Adipocyte (in vitro differentiated cells): ENCODE measurements at places on chromosomes 12 and 14.

- no peak for DNase-seq
Measured at GRCh38 chr12:5489760-5490406, 58.0 kb downstream of the NTF3 start.

DNA sequence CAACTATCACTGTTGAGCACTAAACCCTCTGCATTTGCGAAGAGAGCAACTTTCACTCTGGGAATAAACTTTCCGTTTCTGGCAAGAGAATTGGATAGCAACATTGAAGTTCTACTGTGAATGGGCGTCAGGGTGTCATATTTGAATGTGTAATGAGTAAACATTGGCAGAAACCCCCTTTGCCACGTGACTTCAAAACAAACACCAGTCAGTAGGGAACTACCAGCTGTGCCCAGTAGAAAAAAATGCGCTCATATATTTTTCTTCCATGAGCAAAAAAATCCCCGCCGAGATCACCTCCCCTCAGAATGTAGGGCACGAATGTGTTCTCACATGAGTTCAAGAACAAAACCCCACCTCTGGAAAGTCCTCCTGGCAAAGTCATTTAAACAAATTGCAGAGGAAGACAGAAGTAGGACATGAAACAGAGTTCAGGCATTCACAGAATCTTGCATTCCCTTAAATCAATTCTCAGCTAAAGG, 80.6 kb downstream of the BTG1 start:
- peak; percentile 15 for DNase-seq

GRCh38 chr12:114834621-114835020, 150.6 kb upstream of the TBX3 start:
- peak; percentile 19 for DNase-seq

DNA sequence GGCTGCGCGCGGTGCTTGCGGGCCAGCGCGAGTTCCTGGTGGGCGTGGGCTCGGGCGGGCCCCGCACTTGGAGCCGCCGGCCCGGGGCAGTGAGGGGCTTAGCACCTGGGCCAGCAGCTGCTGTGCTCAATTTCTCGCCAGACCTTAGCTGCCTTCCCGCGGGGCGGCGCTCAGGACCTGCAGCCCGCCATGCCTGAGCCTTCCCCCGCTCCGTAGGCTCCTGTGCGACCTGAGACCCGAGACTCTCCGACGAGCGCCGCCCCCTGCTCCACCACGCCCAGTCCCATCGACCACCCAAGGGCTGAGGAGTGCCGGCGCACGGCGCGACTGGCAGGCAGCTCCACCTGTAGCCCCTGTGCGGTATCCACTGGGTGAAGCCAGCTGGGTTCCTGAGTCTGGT, 46.0 kb upstream of the PLEKHG3 start:
- DNase-seq: no peak

DNA sequence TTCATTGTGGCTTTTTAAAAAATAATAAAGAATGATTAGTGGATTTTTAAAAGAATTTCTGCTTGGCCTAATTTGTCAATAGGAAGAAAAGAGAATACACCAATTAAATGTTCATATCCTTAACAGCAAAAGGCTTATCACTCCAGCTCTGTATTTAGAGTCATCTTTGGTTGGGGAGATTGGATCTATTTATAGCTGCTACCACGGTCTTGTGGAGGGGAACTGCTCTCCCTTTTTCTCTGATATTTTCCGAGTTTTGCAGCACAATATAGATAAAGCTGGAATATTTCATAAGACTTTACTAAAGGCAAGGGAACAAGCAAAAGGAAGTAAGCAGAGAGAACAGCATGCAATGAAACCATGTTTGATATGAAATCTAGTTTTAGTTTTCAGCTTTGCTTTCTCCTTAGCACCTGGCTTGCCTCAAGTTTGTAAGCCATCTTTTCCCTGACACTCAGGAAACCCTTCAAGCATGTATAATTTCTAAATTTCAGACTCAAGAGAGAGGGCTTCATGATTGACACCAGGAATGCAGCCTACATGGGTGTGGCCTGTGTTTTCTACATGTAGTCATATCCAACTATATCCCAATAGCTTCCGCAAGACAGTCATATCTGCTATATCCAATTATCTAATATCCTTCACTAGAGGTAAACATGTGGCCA, 35.2 kb downstream of the BRMS1L start:
- no peak for DNase-seq

DNA sequence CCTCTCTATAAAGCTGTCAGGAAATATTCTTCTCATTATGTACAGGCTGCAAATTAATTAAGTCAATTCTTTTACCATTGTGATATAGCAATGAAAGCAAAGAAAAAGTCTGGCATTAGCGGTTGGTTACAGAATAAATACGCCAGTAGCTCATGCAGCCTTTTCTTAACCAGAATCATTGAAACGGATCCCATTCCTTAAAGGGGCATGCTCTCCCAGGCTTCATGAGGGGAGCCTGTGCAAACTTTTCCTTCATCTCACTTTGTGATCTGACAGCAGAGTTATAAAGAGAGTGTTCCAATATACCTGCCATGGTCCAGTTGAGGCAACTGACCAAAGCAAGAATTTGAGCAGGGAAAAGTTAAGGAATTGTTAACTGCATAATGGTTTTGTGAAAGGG, 337.7 kb downstream of the EMP1 start:
- no peak for DNase-seq

GRCh38 chr14:98966016-98966415, 306.0 kb downstream of the BCL11B start:
- no peak for DNase-seq

DNA sequence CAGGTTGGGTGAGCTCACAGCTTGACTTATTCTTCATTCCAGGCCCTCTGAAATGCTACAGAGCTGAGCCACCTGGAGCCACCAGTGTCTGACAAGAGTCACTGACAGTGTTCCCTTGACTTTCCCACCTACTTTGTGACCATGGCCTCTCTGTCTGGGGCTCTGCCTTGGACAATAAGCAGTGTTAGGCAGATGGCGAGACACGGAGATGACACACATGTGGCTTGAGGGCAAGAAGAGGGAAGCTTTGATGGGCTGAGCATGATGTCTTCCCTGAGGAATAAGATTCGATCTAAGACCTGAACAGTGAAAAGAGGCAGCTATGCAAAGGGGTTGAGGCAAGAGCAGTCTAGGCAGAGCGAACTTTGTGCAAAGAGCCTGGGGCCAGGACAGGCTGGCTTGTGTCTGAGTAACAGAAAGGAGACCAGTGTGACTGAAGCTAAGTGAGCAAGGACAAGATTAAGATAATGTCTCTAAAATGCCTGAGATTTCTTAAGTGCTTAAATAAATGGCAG, 105.5 kb downstream of the NUAK1 start:
- DNase-seq: no peak

DNA sequence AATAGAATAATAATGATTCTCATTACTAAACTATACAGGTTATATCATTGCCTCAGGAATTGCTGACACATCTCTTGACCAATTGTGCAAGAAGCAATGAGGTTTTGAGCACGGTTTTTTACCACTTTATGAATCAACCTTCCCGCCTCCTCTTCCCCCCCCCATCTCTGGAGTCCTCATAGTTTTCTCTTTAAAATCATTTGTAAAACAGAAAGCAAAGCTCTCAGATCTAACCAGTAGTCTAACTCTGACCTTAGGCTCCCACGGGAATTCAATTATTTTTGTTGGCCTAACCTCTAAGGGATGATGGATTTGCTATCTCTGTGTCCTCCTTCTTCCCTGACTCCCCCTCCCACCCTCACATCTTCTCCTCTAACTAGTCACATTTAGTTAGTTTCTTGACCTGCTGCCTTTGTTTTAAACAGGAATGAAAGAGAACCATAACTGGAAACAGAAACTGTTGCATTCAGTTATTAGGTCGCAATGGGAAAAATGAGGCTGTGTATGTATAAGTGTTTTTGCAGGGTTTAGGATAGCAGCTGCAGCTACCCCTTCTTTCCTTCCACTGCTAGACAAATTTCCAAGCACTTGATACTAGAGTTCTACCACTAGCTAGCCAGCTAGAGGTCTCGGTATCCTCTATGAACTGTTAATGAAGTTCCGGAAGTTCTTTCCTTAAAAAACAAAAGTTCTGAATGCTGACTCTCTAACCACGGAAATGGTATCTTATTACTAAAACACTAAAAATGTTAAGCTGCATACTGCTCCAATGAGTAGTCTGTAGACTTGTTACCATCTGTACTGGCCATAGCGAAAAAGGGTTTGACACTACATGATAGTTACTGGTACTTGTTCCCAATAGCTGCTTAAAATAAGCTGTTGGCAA, 65.4 kb downstream of the TAOK3 start:
- peak; percentile 85 for DNase-seq

DNA sequence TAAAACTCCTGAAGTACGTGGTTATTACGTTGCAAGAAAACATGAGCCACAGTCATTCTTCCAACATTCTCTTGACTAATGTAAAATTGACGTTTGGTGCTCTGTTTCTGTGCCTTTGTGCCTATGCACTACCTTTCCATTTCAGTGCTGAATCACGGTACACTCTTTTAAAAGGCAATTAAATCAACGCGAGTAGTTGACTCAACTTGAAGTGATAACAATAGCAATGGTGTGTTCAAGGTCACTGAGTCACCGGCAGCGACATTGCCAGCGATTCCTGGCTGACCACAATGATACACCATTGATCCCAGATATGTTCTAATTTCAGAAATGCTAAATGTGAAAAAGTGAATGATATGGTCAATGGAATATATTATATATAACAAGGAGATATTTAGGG, 17.8 kb downstream of the AK7 start:
- DNase-seq: no peak

DNA sequence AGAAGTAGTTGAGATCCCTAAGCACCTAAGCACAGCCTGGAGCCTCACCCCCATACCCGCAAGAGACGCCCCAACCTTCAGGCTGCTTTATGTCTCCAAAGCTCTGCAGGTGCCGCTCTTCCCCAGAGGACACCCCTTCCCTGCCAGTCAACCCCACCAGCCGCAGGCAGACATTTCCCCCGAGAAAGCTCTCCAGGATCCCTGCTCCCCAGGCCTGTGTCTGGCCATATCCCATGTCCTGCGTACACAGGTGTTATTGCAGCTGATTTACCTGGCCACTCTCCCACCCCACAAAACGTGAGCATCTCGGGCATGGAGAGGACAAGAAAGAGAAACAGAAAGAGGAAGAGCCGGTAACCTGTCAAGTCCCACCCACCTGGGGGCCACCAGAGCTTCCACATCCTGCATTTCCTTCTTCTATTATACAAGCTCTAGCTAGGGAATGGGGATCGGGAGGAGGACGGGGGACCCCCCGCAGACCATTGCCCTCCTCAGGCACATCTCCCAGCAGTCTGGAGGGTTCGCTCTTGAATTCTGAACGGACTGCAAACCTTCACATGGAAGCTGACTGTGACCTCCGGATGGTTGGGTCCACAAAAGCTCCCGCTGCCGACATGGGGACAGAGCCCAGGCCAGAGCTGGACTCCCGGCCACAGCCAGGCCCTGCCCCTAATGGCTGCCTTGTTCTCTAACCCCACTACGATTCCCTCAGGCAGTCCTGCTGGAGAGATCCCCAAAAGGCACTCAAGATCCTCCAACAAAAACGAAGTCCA, 17.6 kb downstream of the CCDC88C start:
- no peak for DNase-seq

GRCh38 chr12:62401631-62402030, 65.0 kb upstream of the MON2 start:
- no peak for DNase-seq

GRCh38 chr14:22536853-22537338, 52.1 kb downstream of the DAD1 start:
- peak; percentile 94 for DNase-seq

DNA sequence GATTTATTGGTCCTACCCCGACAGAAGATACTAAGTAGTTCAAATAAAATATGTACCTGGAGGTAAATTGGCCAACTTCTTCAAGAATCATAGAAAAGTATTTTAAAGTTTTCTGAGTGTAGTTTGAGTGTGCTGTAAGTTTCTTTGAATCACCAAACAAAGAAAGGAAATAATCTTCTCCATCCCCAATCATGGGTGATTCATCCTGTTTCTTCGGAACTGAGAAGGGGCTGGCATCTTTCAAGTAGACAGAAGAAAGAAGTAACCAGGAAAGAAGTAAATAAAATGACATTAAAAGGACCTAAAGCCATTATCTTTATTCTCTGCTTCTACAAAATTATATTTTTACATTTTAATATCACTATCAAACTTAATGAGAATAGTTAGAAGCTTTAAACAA, 6.8 kb downstream of the LMNTD1 start:
- no peak for DNase-seq

DNA sequence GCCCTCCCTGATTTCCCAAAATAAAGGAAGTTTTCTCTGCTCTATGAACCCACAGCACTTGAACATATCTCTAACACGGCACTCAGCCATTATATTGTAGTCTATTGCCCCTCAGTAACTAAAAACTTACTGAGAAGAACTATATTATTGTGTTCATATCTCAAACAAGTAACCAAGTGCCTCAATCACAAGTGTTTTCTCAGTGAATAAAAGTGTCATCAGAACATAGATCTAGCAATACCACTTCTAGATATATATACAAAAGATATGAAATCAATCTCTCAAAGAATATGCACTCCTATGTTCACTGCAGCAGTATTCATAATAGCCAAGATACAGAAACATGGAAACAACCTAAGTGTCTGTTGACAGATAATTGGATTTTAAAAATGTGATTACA, 138.1 kb downstream of the NELL2 start:
- no peak for DNase-seq

DNA sequence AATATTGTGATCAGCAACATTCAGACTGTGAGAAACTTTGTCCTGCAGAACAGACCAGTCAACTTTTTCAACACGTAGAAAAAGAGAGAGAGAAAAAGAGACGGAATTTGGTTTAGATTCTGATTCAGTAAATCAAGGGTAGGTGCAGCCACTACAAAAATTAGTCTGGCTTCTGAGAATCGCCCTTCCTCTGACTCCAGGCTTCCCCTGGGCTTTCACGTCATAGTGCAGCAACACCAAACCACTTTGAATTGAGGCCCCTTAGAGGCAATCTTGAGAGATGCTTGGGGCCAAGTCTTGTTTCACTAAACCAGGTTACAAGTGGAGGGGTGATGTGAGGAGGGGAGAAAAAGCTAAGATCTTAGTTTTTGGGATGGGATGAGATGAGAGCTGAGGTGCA, 37.5 kb upstream of the PTGR2 start:
- DNase-seq: no peak

- DNase-seq: peak; percentile 58
Measured at GRCh38 chr14:89534902-89535685, 118.1 kb upstream of the FOXN3 start.

- no peak for DNase-seq
Measured at GRCh38 chr12:121966959-121967358, 48.6 kb downstream of the CFAP251 start.

DNA sequence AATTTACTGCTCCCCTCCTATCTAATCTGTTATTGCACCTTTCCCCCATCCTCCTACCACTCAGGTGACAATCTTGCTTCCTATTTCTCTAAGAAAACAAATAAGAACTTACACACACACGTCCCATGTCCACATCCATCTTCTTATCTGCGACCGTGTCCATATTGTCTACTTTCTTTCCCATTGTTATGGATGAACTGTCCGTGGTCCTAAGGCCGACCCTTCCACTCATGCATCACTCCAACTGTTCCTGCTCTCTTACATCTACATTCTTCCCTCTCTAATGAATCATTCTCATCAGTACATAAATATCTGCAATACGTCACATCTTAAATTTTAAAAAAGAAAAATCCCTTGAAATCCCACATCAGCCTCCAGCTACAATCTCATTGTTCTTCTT, 30.0 kb downstream of the ZFYVE1 start:
- no peak for DNase-seq

GRCh38 chr14:69288011-69288771, 28.2 kb downstream of the GALNT16 start:
- peak; percentile 53 for DNase-seq

GRCh38 chr12:31226639-31227038, 99.3 kb downstream of the SINHCAF start:
- DNase-seq: no peak
